ENCODE measurements at places on chromosomes 2 and 18. TPM values are rescaled to one million over a fixed set of nuclear protein-coding genes. Genes with fewer than 3 reads are reported as not detected.

- no peaks in the 10 kb centered on the region for H3K36me3 ChIP-seq
- no peaks in the 10 kb centered on the region for H3K4me1 ChIP-seq
- no peak for DNase-seq
- no peak overlapping the region for H3K4me3 ChIP-seq
- H3K27me3 ChIP-seq: no peaks in the 10 kb centered on the region
- H3K27ac ChIP-seq: no peak overlapping the region
Observed at GRCh38 chr2:207658156-207658555, 33.0 kb upstream of the METTL21A start.

CD8A gene
- total RNA-seq: 0.20 TPM

DNA sequence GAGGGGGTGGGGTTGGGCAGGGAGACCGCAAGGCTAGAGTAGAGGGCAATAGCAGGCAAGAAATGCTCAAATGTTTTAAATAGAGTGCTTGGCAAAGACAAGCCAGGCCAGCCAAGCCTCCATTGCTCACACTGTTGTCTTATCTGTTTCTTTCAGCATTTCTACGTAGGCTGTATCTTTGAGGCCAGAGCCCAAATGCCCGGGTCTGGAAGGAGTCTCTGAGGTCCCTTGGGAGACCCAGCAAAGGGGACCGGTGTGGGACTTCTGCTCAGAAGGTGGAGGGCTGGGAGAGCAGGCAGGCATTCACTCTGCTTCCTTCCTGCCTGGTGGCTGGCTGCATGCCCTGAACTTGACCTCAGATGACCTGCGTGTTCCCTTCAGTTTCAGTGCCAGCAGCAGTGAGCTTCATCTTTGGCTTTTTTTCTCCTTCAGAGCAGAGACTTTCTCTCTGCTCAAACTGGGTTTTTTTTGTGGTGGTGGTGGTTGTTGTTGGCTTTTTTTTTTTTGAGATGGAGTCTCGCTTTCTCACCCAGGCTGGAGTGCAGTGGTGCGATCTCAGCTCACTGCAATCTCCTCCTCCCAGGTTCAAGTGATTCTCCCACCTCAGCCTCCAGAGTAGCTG lies 13.7 kb upstream of the TET3 start:
- peak; percentile 28 for DNase-seq
- H3K27me3 ChIP-seq: no peaks in the 10 kb centered on the region
- H3K36me3 ChIP-seq: no peaks in the 10 kb centered on the region
- H3K27ac ChIP-seq: no peak overlapping the region

DNA sequence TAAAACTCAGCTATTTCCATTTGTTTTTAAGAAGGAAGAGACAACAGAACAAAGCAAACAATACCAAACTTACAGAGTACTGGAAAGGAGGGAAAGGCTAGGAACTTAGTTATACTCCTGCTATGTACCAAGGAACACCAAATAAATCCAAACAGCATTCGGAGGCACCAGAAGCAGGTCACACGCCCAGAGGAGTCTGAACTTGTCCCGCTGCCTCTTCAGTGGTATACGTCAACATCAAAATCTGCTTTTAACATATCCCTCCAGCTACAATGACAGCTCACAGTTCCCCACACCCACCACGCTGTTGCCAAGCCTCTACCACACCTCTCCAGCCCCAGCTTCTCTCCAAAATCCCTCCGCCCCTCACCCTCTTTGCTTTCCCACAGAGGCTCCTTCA lies 17.3 kb downstream of the C2orf76 start:
- DNase-seq: no peak
- no peaks in the 10 kb centered on the region for H3K36me3 ChIP-seq
- no peaks in the 10 kb centered on the region for H3K27me3 ChIP-seq
- H3K4me1 ChIP-seq: no peaks in the 10 kb centered on the region

SCYGR4 gene
- total RNA-seq: not detected

SGO2 gene
- total RNA-seq: 18.0 TPM

GRCh38 chr2:62672601-62673000 lies 32.9 kb upstream of the EHBP1 start:
- H3K27me3 ChIP-seq: no peaks in the 10 kb centered on the region
- H3K4me3 ChIP-seq: no peak overlapping the region
- peak; percentile 15 for DNase-seq
- H3K27ac ChIP-seq: no peak overlapping the region
- H3K36me3 ChIP-seq: no peaks in the 10 kb centered on the region
- H3K4me1 ChIP-seq: peaks cover 7% of the 10 kb centered on the region

DNA sequence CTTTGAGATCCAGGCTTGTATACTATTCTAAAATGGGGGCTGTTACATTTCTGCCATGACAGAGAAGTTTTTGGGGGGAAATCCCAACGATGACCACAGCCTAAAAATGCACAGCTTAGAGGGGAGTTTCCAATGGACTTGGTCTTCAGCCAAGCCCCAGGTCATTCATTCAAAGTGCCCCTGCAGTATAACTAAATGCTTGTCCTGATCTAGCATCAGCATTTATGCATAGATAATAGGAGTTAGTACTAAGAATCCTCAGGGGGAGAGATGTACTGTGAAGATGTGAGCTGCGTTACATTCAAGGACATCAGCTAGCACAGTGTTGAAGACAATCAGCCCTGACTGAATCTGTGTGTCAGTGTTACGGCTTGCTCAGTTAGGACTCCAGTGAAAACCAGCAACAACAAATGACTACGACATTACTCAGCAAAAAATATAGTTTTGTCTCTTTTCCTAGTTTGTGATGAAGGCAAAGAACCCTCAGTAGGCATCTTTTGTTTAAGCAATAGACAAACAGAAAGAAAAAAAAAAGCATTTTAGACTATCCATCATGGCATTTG lies 160.9 kb downstream of the ZEB2 start:
- H3K4me3 ChIP-seq: no peak overlapping the region
- H3K27me3 ChIP-seq: no peaks in the 10 kb centered on the region
- no peaks in the 10 kb centered on the region for H3K36me3 ChIP-seq
- H3K4me1 ChIP-seq: peaks cover 26% of the 10 kb centered on the region

- peaks cover 10% of the 10 kb centered on the region for H3K27me3 ChIP-seq
- no peak for DNase-seq
- H3K4me1 ChIP-seq: no peaks in the 10 kb centered on the region
- H3K4me3 ChIP-seq: no peak overlapping the region
- H3K36me3 ChIP-seq: no peaks in the 10 kb centered on the region
- no peak overlapping the region for H3K27ac ChIP-seq
Observed at GRCh38 chr2:12493031-12493513, 223.7 kb upstream of the TRIB2 start.

ZNF532 gene
- 124 TPM for total RNA-seq

ANKRD30BL gene
- not detected for total RNA-seq

EPB41L3 gene
- not detected for total RNA-seq

DNA sequence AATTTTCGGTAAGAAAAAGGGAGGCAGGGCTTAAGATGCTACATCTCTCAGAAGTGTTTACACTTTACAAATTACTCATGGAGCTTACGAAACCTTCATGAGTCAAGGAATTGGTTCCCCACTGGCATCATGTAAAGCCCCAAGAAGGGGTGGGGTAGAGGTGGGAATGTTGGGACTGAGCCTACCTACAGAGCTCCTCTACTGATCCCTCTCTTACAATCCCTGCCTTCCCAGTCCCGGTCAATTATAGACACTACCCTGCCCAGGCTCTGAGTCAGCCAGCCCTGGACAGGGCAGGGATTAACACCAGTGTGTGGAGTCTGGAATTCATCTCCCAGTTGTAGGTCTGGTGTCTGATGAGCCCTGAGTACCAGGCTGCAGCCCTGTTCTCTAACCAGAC lies 248.9 kb downstream of the PAX3 start:
- no peaks in the 10 kb centered on the region for H3K36me3 ChIP-seq
- no peak overlapping the region for H3K27ac ChIP-seq
- H3K4me1 ChIP-seq: peaks cover 16% of the 10 kb centered on the region
- H3K27me3 ChIP-seq: peaks cover 76% of the 10 kb centered on the region
- DNase-seq: no peak
- no peak overlapping the region for H3K4me3 ChIP-seq

DNA sequence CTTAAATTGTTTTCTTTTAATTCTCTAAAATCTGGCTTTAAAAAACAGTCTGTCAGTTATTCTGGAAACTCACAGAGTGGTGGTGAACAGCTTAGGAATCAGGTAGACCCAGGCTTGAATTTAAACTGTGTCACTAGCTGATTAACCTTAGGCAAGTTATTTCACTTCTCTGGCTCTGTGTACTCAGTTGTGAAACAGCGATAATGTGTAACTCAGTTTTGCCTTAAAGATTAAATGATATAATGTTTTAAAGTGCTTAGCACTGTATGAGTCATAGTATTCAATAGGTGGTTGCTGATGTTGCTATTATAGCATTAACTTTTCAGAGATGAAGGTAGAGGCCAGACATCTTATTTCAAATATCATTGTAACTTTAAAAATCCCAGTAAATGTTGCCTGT lies 40.7 kb downstream of the PKP4 start:
- peaks cover 27% of the 10 kb centered on the region for H3K36me3 ChIP-seq
- H3K4me3 ChIP-seq: peak overlapping the region; percentile 14
- no peaks in the 10 kb centered on the region for H3K27me3 ChIP-seq
- peak; percentile 22 for DNase-seq
- peaks cover 76% of the 10 kb centered on the region for H3K4me1 ChIP-seq
- peak overlapping the region; percentile 90 for H3K27ac ChIP-seq

IL37 gene
- total RNA-seq: 2.0 TPM

DNA sequence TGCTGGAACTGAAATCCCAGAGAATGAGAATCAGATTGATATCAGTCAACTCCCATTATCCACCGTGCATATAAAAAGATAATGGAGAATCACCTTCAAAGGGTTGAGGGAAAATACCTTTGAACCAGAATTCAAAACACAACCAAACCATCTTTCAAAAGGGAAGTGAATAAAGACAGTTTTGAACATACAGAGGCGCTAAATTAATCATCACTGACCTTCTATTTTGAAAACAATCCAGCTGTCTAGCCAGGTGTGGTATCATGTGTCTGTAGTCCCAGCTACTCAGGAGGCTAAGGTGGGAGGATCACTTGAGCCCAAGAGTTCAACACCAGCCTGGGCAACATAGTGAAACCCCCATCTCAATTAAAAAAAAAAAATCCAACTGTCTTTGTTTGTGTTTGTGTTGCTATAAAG lies 63.6 kb downstream of the TRABD2A start:
- H3K27ac ChIP-seq: no peak overlapping the region
- H3K4me3 ChIP-seq: no peak overlapping the region
- peaks cover 36% of the 10 kb centered on the region for H3K27me3 ChIP-seq
- no peaks in the 10 kb centered on the region for H3K36me3 ChIP-seq

DNA sequence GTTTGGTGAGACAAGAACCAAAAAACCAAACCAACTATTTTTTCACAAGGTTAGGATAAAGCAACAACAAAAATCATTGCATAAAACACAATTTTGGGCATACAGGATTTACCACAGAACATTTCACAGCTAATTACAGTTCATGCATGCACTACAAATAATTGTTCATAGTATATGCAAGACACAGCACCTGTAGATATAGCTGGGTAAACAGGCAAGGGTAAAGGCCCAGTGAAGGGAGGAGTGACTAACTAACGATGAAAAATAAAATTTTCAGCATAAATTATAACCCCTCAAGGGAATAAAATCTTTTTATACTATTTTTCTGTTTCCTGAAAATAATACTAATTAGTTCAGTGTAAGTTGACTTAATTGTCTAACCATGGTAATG lies 73.3 kb upstream of the CCDC141 start:
- DNase-seq: no peak
- H3K36me3 ChIP-seq: peaks cover 13% of the 10 kb centered on the region
- H3K27me3 ChIP-seq: no peaks in the 10 kb centered on the region
- no peak overlapping the region for H3K4me3 ChIP-seq
- H3K4me1 ChIP-seq: no peaks in the 10 kb centered on the region

DNA sequence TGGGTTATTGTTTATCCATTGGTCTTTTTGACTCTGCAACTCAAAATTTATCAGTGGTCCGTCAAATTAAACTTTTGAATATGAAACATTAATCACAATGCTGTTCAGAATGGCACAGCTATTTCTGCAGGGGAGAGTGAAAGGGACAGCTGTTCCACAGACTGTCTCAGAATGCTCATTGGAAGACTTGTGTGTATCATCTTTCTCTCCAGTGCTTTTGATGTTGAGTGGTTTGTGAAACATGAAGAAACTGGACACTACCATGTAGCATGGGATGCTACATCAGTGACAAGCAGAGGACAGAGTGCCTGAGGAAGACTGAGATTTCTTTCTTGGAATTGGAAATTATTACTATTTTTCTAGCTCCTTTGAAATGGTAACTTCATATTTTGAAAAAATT lies 115.7 kb downstream of the PLCL1 start:
- no peaks in the 10 kb centered on the region for H3K27me3 ChIP-seq
- DNase-seq: no peak
- no peaks in the 10 kb centered on the region for H3K4me1 ChIP-seq
- no peaks in the 10 kb centered on the region for H3K36me3 ChIP-seq

DNA sequence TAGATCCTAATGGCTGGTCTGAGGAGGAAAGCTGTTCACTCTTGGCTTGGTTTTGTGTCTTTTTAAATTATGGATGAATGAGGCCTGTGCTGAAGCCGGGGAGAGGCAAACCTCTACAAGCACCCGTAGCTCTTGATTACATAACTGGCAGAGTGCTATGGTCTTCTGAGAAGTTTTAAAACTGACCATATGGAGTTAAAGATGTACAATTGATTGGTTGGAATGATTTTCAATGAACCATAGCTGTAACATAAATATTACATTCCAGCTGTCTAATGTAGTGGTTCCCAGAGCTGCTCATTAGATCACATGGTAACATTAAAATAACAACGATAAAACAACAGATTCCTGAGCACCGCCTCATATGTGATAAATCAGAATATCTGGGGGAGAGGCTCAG lies 71.1 kb upstream of the MAP4K3 start:
- H3K4me1 ChIP-seq: peaks cover 55% of the 10 kb centered on the region
- no peak overlapping the region for H3K4me3 ChIP-seq
- no peak overlapping the region for H3K27ac ChIP-seq
- H3K36me3 ChIP-seq: no peaks in the 10 kb centered on the region

GRCh38 chr18:30971338-30971956 lies 71.1 kb downstream of the DSC3 start:
- no peaks in the 10 kb centered on the region for H3K27me3 ChIP-seq
- H3K4me1 ChIP-seq: no peaks in the 10 kb centered on the region
- no peaks in the 10 kb centered on the region for H3K36me3 ChIP-seq
- H3K27ac ChIP-seq: no peak overlapping the region
- no peak overlapping the region for H3K4me3 ChIP-seq

GRCh38 chr2:120528051-120528692 lies 182.2 kb downstream of the INHBB start:
- no peak overlapping the region for H3K4me3 ChIP-seq
- DNase-seq: no peak
- peaks cover 16% of the 10 kb centered on the region for H3K4me1 ChIP-seq
- H3K36me3 ChIP-seq: no peaks in the 10 kb centered on the region

DNA sequence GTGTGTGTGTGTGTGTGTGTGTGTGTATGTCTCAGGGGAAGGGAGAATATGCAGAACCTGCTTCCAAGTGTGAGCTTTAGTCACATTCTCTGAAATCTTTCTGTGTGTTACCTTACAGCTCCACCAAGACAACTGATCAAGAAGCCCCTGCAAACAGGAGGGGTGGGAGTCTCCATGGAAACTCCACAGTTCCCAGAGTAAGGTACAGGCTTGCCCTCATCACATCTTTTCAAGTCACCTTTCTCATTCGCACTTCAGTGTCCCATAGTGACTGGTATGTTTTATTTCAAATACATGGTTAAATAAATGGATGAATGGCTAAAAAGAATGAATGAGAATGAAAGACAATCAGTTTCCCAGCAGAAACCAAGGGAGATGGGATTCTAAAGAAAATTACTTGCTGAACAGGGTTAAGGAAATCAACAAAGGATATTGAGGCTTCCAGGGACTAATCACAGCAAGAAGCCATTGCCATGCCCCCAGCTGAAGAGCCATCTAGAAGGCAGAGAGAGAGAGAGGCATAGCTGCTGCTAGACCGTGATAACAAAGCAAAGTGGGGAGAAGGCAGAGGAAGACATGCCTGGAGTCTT lies 987.2 kb upstream of the CELF4 start:
- H3K4me3 ChIP-seq: no peak overlapping the region
- peaks cover 50% of the 10 kb centered on the region for H3K27me3 ChIP-seq
- H3K36me3 ChIP-seq: no peaks in the 10 kb centered on the region

CFAP53 gene
- 0.94 TPM for total RNA-seq
